HT1080 (cell line): ENCODE measurements at places on chromosomes 3 and 15.

- DNase-seq = no peak
Observed at GRCh38 chr3:121980450-121980796, 41.6 kb downstream of the ILDR1 start.

DNA sequence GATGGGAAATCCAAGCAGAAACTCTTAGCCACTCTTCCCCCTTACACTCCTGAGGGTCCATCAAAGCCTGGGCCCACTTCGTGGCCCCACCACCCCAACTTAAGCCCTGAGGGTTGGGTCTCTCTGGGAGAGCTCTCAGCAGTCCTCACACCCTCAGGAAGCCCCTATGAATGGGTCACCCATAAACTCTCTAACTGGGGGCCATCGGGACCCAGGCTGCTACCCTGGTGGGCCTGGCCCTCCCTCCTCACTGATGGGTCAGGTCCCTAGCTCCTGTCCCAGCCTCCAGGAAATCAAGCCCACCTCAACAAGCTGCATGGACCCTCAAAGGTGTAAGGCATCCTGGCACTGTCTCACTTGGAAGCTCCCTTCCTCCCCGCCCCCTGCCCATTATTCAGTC, 19.4 kb downstream of the SH2D7 start:
- DNase-seq = no peak

- no peak for DNase-seq
Observed at GRCh38 chr3:136725468-136725867, 26.7 kb downstream of the STAG1 start.

- no peak for DNase-seq
Observed at GRCh38 chr3:142168514-142168913, 19.2 kb upstream of the TFDP2 start.
